ENCODE measurements at places on chromosomes 16 and 17. TPM values are rescaled to one million over a fixed set of nuclear protein-coding genes. Genes with fewer than 3 reads are reported as not detected.

Gene WFIKKN1
- total RNA-seq = 1.3 TPM

Gene EME1
- 3.4 TPM for total RNA-seq

Gene RAB37
- 0.63 TPM for total RNA-seq

Gene CFAP97D1
- total RNA-seq = not detected

Gene C16orf92
- total RNA-seq = not detected

Gene CCDC200
- not detected for total RNA-seq

Gene ST6GALNAC1
- 3.1 TPM for total RNA-seq

Gene PDILT
- total RNA-seq = not detected

Gene TTYH2
- total RNA-seq = 17.2 TPM

Gene CD68
- total RNA-seq = 1.6 TPM

Gene CDH16
- not detected for total RNA-seq

Gene GFAP
- 365 TPM for total RNA-seq

Gene ZFP3
- total RNA-seq = 13.5 TPM

Gene NECAB2
- total RNA-seq = 0.63 TPM

Gene CYB5D1
- total RNA-seq = 18.2 TPM

Gene KRT33A
- not detected for total RNA-seq

Gene ANKRD40CL
- total RNA-seq = not detected

Gene ERBB2
- 13.1 TPM for total RNA-seq

Gene HAS3
- total RNA-seq = 9.7 TPM

Gene SLC22A31
- not detected for total RNA-seq

Gene CEP20
- 22.2 TPM for total RNA-seq

Gene AGRP
- total RNA-seq = not detected

Gene FZD2
- 7.2 TPM for total RNA-seq

Gene TRIM47
- 10.3 TPM for total RNA-seq

Gene MFAP4
- 1.3 TPM for total RNA-seq

Gene ANKRD13B
- total RNA-seq = 65.1 TPM

Gene C16orf46
- 3.1 TPM for total RNA-seq

Gene KLHL10
- not detected for total RNA-seq

Gene CCDC57
- 72.0 TPM for total RNA-seq

Gene PHF23
- total RNA-seq = 25.7 TPM

Gene DCXR
- 16.3 TPM for total RNA-seq

Gene IRF8
- 3.1 TPM for total RNA-seq

Gene USP6
- under 0.01 TPM for total RNA-seq

Gene KRTAP4-7
- total RNA-seq = not detected

Gene KCTD19
- total RNA-seq = 0.31 TPM

Gene ATPAF2
- 49.5 TPM for total RNA-seq

Gene RNF43
- 0.31 TPM for total RNA-seq

Gene PPL
- total RNA-seq = 0.94 TPM

Gene CCDC102A
- 0.94 TPM for total RNA-seq

Gene SOST
- not detected for total RNA-seq

Gene DYNC1LI2
- total RNA-seq = 220 TPM

Gene TBC1D3I
- total RNA-seq = not detected

Gene ESRP2
- total RNA-seq = not detected

Gene TERB1
- total RNA-seq = not detected

Gene CBX2
- 18.2 TPM for total RNA-seq

Gene SDR42E2
- total RNA-seq = not detected

Gene TMEM204
- total RNA-seq = 2.8 TPM

Gene WFDC1
- 0.31 TPM for total RNA-seq

Gene PRDM7
- not detected for total RNA-seq

Gene CTRB1
- total RNA-seq = not detected

Gene NOG
- total RNA-seq = 3.1 TPM

Gene LITAFD
- not detected for total RNA-seq

Gene SDR42E1
- not detected for total RNA-seq

All from parietal lobe (tissue), 2 donors.